NCI-H526 treated with DMSO at 0.1 percent for 48 hours (cell line): ENCODE measurements at places on chromosomes 3 and 15.
A peak's percentile ranks its signal among the peaks of the same experiment; 100 is the strongest.

DNA sequence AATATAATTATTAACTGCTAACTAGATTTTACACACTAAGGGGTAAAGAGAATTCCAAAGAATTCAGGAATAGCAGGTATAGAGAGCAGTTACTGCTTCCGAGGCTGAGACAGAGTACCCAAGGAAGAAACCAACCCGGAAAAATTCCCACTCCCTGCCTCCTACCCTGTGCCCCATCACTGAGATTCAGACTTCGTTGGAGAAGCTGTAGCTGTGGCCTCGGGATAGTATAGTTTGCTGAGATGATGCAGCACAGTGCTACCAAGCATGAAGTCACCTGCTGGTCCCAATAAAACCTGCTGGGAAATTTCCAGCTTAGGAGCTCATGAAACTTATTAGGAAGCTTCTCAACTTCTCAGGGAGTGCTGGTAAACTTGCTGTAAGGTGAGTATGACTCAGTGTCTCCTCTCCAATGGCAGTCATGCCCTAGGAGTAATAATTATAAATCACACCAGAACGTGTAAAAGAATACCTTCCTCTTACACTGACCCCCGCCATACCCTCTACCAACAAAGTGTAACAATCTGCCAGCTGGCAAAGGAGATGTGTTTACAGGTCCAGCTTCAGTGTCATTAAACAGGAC, 215.2 kb upstream of the ROBO2 start:
- no peak for DNase-seq

DNA sequence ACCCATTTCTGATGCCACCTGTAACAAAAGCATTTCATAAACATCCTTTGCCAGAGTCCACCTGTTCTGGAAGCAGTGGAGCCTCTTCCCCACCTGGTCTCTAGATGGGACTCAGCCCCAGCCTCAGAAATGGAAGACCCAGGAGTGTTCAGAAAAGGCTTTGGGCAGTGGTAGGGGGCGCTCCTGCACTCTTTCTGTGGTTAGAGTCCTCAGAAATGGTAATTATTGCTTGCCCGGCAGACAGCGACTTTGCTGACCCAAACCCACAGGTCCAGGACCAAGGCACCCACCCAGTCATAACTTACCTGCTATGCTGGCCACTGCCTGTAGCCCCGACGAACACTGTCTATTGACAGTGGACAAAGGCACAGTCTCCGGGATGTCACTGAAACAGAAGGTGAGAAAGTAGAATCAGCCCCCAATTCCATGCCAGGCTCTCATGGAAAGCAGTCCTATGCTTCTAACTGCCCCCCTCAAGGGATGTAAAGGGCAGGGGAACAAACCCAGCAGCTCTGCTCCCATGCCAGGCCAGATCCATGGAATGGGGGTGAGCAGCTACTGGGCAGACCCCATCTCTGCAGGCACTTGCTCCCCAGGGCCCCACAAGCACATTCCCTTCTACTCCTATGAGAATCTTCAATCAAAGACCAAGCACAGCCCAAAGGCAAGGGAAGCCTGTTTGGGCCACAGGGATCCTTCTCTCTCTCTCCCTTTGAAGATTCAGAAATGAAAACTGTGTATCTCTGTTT, 5.1 kb downstream of the ACAA1 start:
- DNase-seq = peak; percentile 12

DNA sequence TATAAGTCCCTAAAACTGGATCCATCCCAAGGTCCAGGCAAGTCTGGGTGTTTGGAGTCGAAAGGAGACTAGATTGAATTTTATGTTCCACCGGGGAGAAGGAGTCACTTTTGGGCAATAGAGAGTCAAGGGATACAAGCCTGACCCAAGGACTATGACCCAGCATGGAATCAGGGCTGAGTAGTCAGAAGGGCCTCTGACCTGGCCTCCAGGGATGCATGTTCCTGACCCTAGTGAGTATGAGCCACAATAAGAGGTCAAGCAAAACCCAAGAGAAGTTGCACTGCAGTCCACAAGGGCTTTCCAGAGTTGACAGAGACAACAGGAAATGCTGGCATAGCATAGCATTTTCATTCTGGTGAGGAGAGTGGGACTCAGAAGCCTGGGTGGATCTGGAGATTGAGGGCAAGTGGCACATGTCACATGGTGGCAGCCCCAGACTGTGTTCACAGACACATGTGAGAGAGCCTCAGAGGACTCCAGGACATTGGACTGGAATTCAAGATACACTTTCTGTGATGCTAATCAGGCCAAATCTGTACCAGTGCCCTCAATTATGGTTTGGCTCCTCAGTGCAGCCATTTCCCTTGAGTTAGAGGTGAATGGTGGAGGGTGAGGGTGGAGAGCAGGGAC, 66.9 kb downstream of the TFG start:
- DNase-seq = no peak

DNA sequence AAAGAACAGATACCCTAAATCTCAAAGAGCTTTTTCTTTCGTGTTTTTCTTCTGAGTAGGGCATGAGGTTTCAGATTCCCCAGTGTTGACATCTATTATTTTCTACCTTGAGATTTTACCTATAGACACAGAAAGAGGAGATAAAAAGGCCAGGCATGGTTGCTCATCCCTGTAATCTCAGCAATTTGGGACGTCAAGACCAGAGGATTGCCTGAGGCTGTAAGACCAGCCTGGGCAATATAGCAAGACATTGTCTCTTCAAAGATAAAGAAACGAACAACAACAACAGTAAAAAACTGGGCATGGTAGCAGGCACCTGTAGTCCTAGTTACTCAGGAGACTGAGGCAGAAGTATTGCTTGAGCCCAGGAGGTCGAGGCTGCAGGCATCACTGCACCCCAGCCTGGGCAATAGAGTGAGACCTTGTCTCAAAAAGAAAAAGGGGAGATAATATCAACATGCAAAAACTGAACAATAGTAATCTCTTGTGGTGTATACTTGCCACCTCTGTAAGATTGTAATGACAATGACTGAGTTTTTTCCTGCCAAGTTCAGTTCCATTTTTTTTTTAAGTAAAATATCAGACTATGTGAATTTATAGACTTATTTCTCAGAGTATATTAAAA, 71.3 kb downstream of the MBNL1 start:
- no peak for DNase-seq

DNA sequence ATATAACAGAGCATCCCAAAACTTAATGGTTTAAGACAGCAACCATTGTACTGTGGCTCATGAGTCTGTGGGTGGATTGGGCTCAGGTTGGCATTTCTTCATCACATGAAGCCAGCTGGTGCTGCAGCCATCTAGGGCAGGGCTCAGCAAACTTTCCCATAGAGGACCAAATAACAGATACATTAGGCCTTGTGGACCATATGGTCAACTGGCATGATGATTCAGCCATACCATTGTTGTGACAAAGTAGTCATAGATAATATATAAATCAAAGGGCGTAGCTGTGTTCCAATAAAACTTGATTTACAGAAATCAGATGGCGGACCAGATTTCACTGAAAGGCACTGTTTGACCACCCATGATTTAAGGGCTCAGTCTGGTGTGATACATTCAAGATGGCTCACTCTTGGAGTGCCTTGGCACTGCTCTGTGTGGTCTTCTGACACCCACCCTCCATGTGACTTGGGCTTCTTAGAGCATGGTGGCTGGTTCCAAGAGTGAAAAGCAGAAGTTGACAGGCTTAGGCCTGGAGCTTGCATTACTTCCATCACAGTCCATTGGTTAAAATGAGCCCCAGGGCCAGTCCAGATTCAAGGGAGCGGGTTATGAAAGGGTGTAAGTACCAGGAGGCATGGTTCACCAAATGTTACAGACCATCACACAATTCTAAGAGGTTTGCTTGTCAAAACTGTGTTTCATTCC, 40.8 kb upstream of the BHLHE40 start:
- no peak for DNase-seq

GRCh38 chr3:52393131-52393807, 51.6 kb downstream of the SEMA3G start:
- no peak for DNase-seq

DNA sequence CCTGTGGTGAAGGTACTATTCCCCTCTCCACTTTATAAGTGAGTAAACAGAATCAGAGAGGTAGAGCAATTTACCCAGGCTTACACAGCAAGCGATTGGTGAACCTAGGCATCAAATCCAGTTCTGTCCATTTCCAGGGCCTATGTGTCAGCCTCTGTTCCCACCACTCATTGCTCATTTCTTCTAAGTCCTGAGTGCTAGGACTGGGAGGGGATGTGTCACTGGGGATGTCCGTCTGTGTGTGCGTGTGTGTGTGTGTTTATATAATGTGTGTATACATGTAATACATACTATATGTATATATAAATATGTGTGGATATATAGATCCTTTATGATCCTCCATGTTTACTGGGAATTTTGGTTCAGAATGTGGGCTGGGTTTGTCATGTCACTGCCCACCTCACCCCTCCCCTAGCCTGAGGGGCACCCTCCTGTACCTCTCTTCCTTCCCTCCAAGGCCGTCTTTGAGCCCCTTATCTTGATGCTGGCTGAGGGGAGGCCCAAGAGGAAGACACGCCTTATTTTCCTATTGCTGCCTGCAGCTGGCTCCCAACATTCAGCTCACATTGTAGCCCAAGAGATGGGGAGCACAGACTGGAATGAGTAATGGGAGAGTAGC, 2.1 kb downstream of the TMEM43 start:
- no peak for DNase-seq

- no peak for DNase-seq
Measured at GRCh38 chr3:36866368-36866767, 78.5 kb downstream of the TRANK1 start.

GRCh38 chr3:186787642-186788481, 4.5 kb downstream of the EIF4A2 start:
- DNase-seq = no peak

DNA sequence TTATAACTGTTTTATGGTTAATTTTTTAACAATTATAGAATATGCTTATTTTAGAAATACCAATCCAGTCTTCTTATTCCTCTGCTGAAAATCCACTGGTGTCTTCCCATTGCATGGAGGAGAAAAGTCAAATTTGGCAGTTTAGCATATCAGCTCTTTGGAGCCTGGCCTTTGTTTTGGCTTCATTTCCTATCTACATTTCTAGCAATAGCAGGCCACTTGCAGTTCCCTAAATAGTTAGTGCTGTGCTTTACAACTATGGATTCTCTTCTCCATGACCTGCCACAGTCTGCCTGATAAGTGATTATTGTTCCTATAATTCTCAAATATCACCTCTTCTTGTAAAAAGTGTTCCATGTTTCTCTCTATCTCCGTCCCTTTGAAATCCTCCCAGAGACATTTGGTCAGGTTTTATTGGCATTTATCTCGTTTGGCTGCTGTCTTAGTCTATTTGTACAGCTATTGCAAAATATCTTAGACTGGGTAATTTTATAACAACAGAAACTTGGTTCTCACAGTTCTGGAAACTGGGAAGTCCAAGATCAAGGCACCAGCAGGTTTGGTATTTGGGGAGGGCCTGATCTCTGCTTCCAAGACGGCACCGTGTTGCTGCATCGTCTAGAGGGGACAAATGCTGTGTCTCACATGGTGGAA, 8.2 kb upstream of the SEC22A start:
- no peak for DNase-seq

GRCh38 chr3:38524141-38524739, 28.1 kb downstream of the EXOG start:
- no peak for DNase-seq

DNA sequence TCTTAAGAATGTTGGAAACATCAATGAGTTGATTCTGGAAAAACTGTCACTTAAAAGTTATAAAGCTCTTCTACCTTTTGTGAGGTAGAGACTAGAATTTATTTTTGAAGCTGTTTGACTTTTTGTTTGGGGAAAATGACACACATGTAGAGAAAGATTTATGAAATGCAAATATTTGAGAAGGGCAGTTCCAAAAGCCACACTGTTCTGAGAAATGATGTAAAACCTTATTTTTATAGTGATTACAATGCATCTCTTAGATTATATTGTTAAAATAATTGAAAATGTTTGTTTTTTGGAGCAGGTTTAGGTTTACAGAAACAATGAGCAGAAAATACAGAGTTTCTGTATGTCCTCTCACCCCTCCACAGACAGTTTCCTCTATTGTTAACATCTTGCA, 116.1 kb upstream of the CMC1 start:
- no peak for DNase-seq

- peak; percentile 89 for DNase-seq
Measured at GRCh38 chr15:75230551-75231371, 27.4 kb upstream of the GOLGA6C start.

GRCh38 chr3:122052968-122053367, 2.2 kb upstream of the CD86 start:
- no peak for DNase-seq

DNA sequence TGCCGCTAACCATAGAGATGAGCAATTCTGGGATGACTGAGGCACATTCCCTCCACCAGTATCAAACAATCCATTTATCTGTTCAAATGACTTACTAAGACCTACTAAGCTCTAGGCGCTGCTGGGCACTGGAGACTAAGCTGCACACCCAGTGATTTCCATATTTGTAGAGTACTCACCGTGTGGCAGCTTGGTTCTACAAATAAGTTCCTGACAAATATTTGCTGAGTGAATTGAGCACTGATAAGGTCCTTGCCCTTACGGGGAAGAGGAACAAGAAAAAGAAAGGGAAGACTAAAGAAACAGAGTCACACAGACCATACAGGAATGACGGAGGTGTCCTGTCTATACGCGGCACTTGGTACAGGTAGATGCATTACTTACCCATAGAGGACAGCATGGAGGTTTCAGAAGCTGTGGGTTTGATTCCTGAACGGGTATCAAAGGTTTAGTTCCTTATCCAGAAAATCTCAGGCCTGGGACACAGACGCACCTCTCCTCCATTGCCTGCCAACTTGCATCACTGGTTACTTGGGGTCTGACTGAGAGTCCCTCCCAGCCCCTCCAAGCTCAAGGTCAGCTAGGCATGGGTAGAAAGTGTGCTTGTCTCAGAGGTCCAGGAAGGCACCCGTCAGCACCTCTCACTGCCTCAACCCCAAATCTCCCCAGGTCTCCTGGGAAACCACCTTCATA, 298.6 kb upstream of the LYSMD4 start:
- no peak for DNase-seq

DNA sequence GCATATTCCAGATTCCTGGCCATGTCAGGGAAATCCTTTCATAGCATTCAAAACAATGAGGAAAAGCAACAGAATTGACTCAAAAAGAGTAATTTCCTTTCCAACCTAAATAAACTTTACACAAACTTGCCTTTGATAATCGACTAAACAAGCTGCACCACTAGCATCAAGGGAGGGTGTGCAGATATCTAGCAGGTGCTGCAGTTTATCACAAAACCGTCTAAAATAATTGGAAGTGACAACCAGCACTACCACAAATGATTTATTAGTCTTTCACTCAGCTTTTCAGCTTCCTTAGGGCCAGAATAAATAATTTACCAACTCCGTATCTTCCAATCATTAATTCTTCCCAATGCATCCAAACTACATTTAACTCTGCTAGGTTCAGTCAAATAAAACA, 71.7 kb downstream of the TBC1D5 start:
- DNase-seq = no peak
